CD4-positive, alpha-beta T cell treated with Interleukin-4 for 4 hours (primary cell): ENCODE measurements at places on chromosomes 1 and 21.
A peak's percentile ranks its signal among the peaks of the same experiment; 100 is the strongest.

DNA sequence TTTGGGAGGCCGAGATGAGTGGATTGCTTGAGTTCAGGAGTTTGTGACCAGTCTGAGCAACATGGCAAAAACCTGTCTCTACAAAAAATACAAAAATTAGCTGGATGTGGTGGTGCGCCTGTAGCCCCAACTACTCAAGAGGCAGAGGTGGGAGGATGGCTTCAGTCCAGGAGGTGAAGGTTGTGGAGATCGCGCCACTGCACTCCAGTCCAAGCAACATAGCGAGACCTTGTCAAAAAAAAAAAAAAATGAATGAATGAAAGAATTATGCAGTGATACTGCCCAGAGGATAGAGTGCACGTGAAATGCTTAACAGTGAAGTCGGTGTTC lies 429 bp upstream of the DPH2 start:
- no peak for DNase-seq

- no peak for DNase-seq
Observed at GRCh38 chr1:7505771-7506453, 265.2 kb upstream of the VAMP3 start.

GRCh38 chr1:9594471-9595155 lies 5.9 kb downstream of the TMEM201 start:
- no peak for DNase-seq

- no peak for DNase-seq
Observed at GRCh38 chr1:158246650-158247049, 7.6 kb upstream of the CD1A start.

GRCh38 chr1:100622966-100623762 lies 85.2 kb downstream of the GPR88 start:
- no peak for DNase-seq

DNA sequence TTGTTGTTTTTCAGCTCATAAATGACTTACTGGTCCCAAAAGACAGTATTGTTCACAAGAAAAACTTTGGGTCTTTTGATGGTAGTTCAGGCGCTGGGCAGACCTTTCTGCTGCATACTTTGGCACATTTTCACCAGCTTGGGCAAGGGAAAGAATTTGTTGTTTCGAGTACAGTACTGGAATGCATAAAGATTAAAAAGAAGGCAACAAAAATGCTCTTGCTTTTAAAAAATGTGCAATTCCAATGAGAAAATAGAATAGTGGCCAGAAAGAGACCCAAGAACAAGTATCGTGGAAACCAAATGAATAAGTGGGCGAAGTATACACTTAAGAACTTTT lies 56.0 kb downstream of the CLIC6 start:
- DNase-seq: no peak

DNA sequence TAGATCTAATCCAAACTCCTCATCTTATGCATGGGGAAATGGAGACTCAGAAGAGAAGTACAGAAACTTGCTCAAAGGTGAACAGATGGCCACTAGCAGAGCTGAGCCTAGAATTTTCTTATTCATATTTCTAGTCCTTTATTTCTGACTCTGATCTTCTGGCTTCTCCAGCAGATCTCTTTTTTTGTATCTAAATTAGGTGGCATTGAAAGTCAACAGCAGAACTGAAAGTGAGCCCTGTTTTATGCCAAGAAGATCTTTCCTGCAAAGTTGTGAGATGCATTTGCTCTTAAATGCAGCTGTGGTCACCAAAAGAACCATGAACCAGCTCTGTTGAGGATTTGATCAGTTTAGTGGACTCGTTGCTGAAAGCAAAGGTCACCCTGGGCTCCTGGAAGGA lies 75.5 kb downstream of the KAZN start:
- no peak for DNase-seq

GRCh38 chr21:43191521-43191920 lies 22.7 kb downstream of the CRYAA start:
- DNase-seq: no peak

- no peak for DNase-seq
Observed at GRCh38 chr1:81921344-81921743, 120.6 kb downstream of the ADGRL2 start.

GRCh38 chr1:223761411-223761810 lies 49.1 kb downstream of the CAPN2 start:
- no peak for DNase-seq

GRCh38 chr1:29532285-29532684 lies 296.0 kb downstream of the PTPRU start:
- DNase-seq: no peak

DNA sequence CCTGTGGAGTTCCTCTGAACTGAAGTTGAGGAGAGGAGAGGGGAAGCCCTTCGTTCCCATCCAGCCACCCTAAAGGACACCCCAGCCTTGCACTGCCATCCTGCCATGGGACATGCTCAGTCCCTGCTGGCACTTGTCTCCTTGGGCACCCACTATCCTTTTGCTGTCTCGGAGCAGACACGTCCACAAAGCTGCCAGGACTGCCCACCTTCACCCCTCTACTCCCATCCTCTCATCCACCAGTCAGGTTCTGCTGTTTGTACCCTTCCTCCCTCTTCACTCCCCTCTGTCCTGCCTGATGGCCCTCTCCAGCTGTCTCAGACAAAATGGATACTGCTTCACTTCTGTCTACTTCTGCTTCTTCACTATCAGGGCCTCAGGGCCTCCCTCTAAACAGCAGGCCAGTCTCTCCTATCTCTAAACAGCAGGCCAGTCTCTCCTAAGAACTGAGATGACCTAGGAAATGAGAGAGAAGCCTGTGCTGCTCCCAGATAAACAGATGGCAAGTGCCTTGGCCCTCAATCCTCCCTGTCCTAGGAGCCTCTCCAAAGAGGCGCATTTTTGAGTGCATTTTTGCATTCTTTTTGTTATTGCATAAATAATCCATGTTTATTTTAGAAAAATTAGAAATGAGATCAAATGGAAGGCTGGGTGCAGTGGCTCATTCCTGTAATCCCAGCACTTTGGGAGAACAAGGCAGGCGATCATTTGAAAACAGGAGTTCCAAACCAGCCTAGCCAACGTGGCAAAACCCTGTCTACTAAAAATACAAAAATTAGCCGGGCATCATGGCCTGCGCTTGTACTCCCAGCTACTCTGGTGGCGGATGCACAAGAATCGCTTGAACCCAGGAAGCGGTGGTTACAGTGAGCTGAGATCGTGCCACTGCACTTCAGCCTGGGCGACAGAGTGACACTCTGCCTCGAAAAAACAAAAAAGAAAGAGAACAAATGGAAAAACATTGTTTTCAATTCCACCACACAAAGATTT lies 4.4 kb upstream of the PYCR2 start:
- peak; percentile 10 for DNase-seq

DNA sequence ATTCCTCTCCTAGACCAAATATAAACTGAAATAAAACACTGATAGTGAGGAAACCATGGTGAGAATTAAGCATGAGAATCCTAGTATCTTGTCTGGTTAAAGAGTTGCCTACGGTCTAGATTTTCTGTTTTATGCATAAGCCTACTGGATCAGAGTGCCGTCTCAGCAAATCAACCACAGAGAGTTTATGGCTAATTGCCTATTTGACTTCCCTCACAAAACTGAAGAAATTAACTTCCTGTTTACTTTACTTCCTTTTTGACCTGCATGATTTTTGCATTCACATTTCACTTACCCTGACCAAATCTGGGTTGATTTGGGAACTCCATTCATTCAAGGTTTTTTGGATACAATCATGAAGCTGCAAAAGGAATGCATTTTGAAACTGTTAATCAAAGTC lies 5.0 kb downstream of the GCLM start:
- DNase-seq: peak; percentile 18

GRCh38 chr1:11781297-11781696 lies 19.3 kb downstream of the C1orf167 start:
- DNase-seq: no peak

- no peak for DNase-seq
Observed at GRCh38 chr1:109827466-109827865, 63.7 kb upstream of the EPS8L3 start.

GRCh38 chr1:239250353-239251035 lies 135.9 kb upstream of the CHRM3 start:
- DNase-seq: no peak

DNA sequence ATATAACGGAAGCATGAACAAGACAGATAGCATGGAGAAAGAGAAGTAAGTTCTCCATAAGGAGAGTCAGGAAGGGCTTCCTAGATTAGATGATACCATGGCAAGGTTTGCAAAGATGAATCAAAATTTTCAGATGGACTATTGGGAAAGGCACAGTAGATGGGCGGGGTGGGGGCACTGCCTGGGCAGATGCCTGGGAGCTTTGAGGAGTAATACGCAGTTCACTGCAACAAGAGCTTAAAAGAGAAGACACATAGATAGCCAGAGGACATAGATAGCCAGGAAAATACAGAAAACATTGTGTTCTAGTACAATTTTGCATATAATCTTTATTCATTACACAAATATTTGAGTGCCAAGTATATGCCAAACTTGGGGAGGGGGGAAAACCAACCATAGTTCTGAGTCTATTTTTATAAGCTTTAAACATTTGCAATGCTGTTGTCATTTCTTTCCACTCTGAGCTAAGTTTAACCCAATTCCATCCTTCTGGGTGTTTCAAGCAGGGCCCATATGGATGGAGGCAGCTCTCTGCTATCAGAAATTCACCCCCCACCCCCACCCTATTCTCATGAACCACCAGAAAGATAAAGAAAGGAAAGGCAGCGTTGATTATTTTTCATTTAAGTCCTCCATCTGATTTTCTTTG lies 120.6 kb downstream of the NUF2 start:
- DNase-seq: no peak

- no peak for DNase-seq
Observed at GRCh38 chr1:116497656-116498055, 73.2 kb downstream of the CD58 start.

GRCh38 chr1:16145030-16145661 lies 10.7 kb downstream of the EPHA2 start:
- no peak for DNase-seq

GRCh38 chr1:221469476-221469875 lies 272.4 kb downstream of the DUSP10 start:
- DNase-seq: no peak

DNA sequence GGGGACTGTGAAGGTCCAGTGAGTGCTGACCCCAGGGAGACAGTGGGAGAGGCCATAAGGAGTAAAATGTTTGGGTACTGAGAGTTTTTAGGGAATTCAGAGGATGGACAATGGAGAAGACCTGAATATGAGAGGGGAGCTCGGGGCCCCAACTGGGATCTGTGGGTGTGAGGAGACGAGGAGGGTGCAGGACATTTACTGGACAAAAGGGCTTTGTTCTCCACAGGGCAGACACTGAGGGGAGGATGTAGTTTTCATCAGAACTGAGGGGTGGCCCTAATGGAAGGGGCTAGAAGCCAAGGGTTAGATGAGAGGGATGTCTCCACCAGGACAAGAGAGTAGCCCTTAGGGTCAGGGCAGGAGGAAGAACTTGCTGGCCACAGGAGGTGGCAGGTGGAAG lies 30.0 kb downstream of the TMCC2 start:
- no peak for DNase-seq

GRCh38 chr1:40096977-40097782 lies at the start of gene PPT1:
Gene PPT1 (minus strand): TSS chr1:40097252. CDS start chr1:40097238, 14 bp downstream.
- peak; percentile 73 for DNase-seq

- DNase-seq: no peak
Observed at GRCh38 chr1:45621501-45621836, 2.4 kb downstream of the CCDC17 start.

DNA sequence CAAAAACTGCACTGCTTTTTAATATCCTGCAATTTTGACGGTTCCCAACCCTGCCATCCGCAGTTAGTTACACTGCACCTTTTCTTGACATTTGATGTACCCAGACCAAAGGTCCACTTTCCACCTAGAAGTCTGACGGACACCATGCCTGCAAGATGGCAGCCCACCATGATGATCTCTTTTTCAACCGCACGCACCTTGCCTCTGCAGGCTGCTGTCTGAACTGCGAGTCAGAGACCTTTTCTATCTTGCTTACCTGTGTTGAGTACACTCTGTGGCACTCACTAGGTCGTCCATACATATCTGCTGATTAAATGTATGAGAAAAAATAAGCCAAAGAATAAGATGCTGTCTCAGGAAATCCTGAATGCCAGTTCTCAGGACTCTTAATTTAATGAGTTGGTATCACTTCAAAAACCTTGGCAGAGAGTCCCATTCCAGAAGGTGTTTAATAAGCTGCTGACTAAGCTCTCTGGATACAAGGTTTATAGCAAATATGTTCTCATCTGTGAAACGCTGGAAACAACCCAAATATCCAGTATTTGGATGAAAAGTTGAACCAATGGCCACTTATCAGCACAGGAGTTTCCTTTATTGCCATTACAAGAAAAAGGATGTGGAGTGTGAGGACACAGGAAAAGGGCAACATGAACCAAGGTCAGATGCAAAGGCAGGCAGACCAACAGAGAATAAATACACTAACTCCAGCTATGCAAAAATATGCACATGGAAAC lies 37.9 kb downstream of the GNG12 start:
- no peak for DNase-seq

GRCh38 chr1:113784104-113784779 lies 25.0 kb upstream of the PHTF1 start:
- DNase-seq: peak; percentile 78

DNA sequence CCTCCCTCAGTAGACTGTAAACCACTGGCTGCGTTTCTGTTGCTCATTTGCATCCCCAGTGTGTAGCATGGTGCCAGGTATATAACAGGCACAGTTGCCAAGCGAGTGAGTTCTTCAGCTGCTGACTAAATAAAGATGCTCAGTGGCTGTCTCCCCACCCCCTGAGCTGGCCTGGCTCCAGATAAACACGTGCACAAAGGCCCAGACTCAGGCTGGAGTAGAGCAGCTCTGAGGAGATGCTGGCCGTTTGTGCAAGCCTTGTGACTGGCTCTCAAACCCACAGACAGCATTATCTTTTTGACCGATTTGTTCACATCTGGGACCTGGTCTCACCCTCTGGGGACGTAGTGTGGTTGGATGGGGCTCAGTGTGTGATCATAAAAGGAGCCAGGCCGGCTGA lies 7.1 kb downstream of the CHRNB2 start:
- DNase-seq: no peak

GRCh38 chr1:15259622-15260007 lies 12.6 kb downstream of the FHAD1 start:
- no peak for DNase-seq

- DNase-seq: no peak
Observed at GRCh38 chr1:91805311-91805801, 80.6 kb downstream of the TGFBR3 start.

- DNase-seq: no peak
Observed at GRCh38 chr1:101453844-101454243, 217.0 kb downstream of the S1PR1 start.

DNA sequence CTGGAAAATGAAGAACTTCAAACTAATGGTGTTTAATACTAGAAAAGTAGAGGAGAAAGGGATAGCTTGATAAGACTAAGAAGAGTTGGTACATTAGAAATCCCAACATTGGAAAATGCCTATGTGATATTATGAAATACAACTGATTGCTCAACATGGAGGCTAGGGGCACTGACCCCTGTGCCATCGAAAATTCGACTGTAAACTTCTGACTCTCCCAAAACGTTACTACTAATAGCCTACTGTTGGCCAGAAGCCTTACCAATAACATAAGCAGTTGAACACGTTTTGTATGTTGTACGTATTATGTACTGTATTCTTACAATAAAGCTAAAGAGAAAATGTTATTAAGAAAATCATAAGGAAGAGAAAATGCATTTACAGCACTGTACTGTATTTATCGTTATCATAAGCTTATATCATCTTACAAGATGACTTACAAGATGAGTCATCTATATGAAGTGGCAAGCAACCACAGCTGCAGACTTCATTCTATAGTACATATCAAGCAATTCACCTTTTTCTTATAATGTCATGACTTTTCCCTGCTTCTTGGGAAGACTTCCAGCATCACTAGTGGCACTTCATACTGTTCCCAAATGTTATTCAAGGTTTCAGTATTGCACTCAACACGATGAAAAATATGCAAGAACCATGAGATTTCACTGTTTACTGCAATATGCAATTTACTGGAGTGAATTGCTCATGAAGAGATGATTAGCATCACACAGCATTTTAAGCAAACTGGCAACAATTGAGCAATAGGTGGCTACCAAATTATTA lies 12.9 kb upstream of the CTSK start:
- no peak for DNase-seq
